Effector CD8-positive, alpha-beta T cell (primary cell): ENCODE measurements at places on chromosomes 11 and 22.

DNA sequence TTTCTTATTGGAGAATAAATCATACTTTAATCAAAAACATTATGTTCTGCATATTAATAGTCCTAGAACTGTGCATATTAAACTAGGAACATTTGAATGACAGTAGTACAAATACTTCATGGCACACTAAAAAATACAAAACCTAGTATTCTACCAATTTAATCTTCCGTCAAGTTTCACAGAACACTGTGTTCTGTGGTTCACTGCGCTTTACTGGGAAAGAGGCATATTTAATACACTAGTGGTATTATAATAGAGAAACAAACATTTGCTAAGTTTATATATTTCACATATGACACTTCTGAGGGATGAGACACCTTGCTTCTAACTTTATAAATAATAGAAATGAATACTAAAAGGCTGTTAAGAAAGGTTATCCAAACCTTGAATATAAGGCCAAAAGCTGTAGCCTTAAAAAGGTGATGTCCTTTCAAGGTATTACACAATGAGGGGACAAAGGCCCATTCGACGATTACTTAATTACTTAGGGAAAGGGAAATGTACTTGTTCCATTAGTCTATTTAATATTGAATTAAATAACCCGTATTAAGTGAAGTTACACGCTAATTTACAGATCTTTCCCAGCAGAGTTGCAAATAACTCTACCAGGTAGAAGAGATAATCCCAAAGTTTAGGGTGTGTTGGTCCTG lies 48.0 kb downstream of the NARS2 start:
- DNase-seq = no peak

GRCh38 chr22:48753381-48753730 lies 1074.3 kb downstream of the BRD1 start:
- DNase-seq = no peak

DNA sequence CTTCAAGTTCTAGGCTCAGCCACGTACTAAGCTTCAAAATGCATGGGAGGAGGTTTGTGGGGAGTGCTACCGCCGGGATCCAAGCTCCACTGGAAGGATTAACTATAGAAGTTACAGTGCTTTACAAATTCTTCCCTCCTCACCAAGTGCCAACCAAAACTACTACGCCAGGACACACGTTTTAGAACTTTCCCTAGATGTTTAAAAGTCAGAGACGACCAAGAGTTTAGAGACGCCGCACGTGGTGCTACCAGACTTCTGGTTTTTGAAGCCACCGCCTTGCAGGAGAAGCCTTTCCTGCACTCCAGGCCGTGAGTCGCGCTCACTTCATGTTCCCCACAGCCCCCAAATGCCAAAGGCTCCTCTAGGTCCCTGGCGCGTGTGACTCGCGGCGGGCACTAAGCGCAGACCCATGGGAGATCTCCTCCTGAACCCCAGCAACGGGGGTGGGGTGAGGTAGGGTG lies 734 bp downstream of the SNU13 start:
- no peak for DNase-seq

DNA sequence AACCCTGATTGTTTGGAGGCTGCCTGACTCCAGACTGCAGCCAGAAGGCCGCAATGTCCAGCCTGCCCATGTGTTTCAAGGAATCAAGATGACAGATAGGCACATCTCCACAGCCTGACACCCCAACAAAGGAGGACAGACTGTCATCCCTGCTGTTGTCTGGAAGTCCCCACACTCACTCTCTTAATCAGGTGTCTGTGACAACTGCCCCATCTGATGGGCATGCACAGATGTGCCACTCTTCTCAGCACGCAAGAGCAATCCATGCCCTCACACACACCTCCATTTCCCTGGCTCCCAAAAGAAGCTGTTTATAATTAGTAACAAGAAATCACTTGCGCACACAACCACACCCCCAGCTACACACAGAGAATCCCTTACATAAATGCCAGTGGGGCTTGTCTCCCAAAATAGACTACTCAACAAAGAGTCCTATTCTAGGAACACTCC lies 117.6 kb downstream of the C11orf58 start:
- no peak for DNase-seq

GRCh38 chr11:104765401-104766095 lies 132.7 kb downstream of the CASP12 start:
- no peak for DNase-seq
